ENCODE measurements at places on chromosomes 2 and 18. TPM values are rescaled to one million over a fixed set of nuclear protein-coding genes. Genes with fewer than 3 reads are reported as not detected.

The IL36B gene
- not detected for polyA plus RNA-seq

The SATB2 gene
- 1.3 TPM for polyA plus RNA-seq

The C2orf80 gene
- not detected for polyA plus RNA-seq

The LYG2 gene
- polyA plus RNA-seq: not detected

The DIPK1C gene
- 0.36 TPM for polyA plus RNA-seq

The GKN1 gene
- 2.3 TPM for polyA plus RNA-seq

The NEU4 gene
- polyA plus RNA-seq: 6.4 TPM

The FIGN gene
- polyA plus RNA-seq: 3.9 TPM

The NOL4 gene
- not detected for polyA plus RNA-seq

The ARMC9 gene
- polyA plus RNA-seq: 10.5 TPM

The LCT gene
- polyA plus RNA-seq: 24.8 TPM

The TRAK2 gene
- polyA plus RNA-seq: 128 TPM

The KCNG2 gene
- not detected for polyA plus RNA-seq

The POTEI gene
- polyA plus RNA-seq: not detected

The FN1 gene
- 916 TPM for polyA plus RNA-seq

The FBXO48 gene
- 0.43 TPM for polyA plus RNA-seq

The PTPRN gene
- not detected for polyA plus RNA-seq

The MARCHF4 gene
- polyA plus RNA-seq: not detected

The CYP26B1 gene
- polyA plus RNA-seq: 2.0 TPM

The EGR4 gene
- not detected for polyA plus RNA-seq

The NTSR2 gene
- not detected for polyA plus RNA-seq

The RIF1 gene
- 2.3 TPM for polyA plus RNA-seq

The ZDBF2 gene
- polyA plus RNA-seq: 3.0 TPM

The RGPD3 gene
- 0.20 TPM for polyA plus RNA-seq

The UCN gene
- polyA plus RNA-seq: not detected

The ESPNL gene
- polyA plus RNA-seq: not detected

The SERPINB5 gene
- 2.3 TPM for polyA plus RNA-seq

The COLEC11 gene
- polyA plus RNA-seq: 33.2 TPM

The UGT1A9 gene
- polyA plus RNA-seq: not detected

The NAT8 gene
- not detected for polyA plus RNA-seq

Measured in aorta (tissue), 5 donors.